ENCODE measurements at places on chromosomes 1 and 21.

DNA sequence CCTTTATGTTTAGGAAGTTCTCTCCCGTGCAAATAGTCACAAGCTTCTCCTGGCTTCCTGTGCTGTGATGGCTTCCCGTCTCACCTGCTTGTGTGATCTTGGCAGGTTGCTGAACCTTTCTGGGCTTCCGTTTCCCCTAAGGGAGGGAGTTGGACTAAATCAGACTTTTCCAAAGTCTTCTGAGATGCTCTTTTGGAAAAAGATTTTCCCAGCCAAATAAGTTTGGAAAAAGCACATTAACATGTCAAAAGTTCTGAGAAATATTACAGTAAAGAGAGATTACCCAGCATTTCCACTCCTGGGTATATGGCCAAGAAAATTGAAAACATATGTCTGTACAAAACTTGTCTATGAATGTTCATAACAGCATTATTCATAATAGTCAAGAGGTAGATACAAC, 36.0 kb upstream of the TENT5C start:
- no peak for DNase-seq

- DNase-seq = no peak
These were observed 91.5 kb downstream of the SPATA46 start for GRCh38 chr1:162285149-162285561.

GRCh38 chr1:9841460-9841859, 17.7 kb upstream of the CLSTN1 start:
- no peak for DNase-seq

GRCh38 chr1:31583082-31583994, 7.0 kb downstream of the TINAGL1 start:
- no peak for DNase-seq

GRCh38 chr1:26828411-26828991, 2.0 kb downstream of the ZDHHC18 start:
- no peak for DNase-seq

DNA sequence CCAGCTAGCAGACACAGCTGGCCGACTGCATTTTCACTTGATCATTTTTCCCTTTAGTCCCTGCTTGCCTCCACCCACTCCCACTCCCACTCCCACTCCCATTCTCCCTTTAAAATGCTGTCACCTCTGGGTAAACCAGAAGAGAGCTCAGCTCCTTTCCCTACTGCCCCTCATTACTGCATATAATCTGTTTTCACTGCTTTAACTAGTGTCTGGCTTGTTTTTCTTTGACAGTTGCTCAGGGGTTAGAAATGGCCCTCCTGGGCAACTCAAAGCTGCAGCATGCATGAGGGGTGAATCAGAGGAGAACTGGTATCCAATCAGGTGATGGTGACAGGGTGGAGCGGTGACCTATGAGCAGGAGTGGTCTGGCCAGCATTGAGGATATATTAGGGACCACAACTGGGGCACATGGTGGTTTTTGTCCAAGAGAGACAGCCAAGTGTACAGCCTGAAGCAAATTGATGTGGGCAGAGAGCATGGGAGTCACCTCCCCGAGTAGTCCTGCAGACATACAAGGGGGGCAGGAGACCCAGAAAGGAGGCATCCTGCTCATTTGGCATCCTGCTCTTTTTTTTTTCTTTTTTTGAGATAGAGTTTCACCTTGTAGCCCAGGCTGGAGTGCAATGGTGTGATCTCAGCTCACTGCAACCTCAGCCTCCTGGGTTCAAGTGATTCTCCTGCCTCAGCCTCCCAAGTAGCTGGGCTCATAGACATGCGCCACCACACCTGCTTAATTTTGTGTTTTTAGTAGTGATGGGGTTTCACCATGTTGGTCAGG, 42.6 kb upstream of the SRSF10 start:
- no peak for DNase-seq

- DNase-seq = no peak
These were observed 32.4 kb upstream of the GPR157 start for GRCh38 chr1:9161342-9161741.

DNA sequence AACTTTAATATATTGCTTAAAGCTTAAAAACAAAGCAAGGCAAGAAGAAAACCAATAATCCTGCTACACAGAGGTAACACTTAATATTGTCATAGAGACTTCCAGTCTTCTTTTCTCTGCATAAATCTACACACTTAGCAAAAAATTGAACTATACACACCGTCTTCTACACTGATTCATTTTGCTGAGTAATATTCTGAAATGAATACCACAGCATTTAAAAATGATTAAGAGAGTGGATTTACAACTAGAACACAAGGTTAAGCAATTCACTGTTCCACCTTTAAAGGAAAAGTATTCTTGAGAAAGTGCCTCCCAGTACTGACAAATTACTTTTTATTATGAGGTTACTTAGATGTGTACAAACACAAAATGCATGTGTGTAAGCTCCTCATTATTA, 22.2 kb upstream of the ITPKB start:
- no peak for DNase-seq

- DNase-seq = no peak
These were observed 2.5 kb downstream of the AKNAD1 start for GRCh38 chr1:108854221-108855019.

- no peak for DNase-seq
These were observed 147.2 kb downstream of the RASAL2 start for GRCh38 chr1:178241057-178241456.

DNA sequence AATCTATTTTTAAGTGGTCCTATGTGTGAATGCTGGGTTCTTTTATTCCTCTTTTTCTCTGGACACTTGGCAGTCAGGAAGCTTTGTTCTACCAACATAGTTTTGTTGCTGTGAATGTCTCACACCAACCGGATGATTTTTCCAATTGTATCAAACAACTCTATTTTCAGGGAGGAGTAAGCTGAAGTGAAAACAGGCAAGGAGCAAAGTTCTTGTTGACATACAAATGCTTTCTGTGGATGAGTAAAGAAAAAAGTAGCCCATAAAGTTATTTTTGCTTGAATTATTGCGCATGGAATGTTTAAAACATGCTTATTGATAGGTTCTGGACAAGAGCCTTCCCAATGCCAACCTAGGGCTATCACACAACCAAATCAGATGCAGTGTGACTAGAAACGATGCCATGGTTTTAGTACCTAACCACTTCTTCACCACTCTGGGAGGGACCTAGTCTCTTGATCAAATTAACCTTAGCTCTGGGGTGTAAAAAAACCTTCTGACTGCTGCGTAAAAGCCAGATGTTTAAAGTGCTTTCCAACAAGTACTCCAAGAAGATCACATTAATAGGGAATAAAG, 4.5 kb downstream of the IER5 start:
- DNase-seq = no peak

- DNase-seq = no peak
These were observed 34.8 kb upstream of the MAN1C1 start for GRCh38 chr1:25581764-25582163.

Measured in stimulated activated CD4-positive, alpha-beta T cell treated with anti-CD3 and anti-CD28 coated beads, TNF-alpha, amount 100 ng/mL, for 24 hours (primary cell).